ENCODE measurements at places on chromosomes 7 and 10.

GRCh38 chr10:91103384-91104192 is 116.9 kb upstream of the PCGF5 start:
- no peak for DNase-seq

DNA sequence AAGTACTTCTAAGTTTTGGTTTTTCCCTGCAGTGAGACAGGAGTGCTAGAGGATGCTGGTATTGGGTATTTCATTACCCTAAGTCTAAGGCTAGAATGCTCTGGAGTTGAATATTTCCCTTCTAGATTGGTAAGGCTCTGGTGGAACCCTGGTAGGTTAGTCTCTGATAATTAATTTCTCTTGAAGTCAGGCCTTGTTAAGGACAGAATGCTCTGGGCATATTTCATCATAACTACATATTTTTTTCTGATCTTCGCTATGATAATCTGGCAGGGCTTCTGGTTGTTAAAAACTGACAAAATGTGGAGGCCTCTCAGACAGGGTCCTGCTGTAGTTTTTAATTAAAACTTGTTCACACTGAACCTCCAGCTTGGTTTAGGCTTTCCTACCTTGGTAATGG is 83.8 kb downstream of the CDK13 start:
- DNase-seq: no peak

DNA sequence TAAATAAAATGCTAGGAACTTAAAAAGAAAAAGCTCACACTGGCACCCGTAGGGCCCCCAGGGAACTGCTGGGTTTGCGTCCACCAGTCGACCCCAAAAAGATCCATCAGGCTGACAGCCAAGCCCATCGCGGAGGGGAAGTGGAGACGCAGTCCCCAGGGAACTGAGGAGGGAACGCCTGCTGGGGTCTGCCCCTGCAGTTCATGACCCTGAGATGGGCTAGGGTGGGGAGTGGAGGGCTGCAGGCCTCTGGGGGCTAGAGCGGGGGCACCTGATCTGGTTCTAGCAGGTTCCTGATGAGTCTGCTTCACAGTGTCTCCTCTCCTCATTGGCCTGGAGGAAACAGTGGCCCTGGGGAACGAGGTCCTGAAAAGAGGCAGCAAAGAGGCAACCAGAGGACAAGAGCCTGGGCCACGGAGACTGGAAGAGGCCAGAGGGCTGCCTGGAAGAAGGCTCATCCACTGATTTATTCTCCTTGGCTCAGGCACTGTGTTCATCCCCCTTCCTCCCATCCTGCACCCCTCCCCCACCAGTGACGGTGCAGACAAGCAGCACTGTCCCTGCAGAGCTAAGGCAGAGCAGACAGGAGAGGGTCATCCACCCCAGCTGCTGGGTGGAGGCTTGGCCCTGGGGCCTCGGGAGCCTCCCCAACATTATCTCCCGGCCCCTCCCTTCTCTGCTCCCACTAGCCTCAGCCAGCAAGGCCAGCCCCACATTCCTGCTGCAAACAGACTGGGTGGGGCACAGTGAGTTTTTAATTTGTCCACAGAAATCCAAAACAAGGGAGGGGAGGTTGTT is 24.7 kb upstream of the HSPA12A start:
- DNase-seq: no peak

DNA sequence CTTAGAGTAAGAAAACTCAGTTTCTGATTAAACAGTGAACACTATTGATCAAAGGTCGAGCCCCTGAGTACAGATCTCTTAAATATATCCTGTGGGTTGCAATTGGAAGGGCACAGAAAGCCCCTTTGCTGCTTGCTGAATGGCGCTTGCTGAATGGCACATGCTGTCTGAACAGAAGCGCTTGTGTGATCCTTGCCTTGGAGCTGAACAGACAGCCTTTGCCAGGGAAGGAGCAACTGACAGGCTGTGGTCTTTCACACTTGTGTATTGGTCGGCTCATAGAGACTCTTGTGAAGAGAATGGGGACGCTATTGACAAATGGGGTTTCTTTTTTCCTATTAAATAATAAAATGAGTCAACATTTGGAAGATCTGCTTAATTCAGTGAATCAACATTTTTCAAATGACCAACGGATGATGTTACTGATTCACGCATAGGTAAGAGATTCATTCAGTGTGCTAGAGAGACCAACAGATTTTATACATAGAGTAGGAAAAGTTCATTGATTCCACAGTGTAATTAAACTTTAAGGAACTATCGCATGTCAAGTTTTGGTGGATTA is 99.4 kb upstream of the TNS3 start:
- no peak for DNase-seq

DNA sequence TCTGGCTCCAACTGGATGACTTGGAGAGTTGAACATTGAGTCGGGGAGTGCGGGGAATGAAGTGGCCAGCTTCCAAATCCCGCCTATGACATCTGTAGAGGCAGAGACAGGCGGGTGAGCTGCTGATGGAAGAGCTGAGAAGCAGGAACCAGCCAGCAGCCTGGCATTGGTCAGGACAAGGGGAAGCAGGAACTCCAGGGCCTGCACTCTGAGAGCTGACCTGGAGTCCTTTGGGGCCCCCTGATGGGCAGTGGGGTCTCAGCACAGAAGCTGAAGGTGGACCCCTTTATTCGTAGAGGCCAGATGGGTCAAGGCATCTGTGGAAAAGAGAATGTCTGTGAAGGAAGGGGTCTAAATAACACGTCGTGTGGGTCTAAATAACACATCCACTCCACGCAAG is 57.0 kb downstream of the SEC61G start:
- no peak for DNase-seq

DNA sequence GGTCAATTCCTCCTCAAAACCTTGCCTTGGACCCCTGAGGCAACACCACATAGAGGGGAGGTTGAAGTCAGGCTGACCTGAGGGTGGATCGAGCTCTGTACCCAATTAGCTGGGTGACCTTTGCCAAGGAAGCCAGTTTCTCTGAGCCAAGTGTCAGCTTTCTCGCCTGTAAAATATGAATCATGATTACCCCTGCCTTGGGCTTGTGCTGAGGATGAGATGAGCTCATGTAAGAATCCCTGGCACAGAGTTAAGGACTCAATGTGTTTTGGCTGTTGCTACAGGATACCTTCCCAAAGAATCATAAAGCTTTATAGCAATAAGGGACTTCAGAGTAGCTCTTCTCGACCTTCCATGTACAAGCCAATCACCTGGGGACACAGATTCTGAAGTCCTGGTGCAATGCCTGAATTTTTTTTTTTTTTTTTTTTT is 43.5 kb upstream of the CACUL1 start:
- DNase-seq: no peak

DNA sequence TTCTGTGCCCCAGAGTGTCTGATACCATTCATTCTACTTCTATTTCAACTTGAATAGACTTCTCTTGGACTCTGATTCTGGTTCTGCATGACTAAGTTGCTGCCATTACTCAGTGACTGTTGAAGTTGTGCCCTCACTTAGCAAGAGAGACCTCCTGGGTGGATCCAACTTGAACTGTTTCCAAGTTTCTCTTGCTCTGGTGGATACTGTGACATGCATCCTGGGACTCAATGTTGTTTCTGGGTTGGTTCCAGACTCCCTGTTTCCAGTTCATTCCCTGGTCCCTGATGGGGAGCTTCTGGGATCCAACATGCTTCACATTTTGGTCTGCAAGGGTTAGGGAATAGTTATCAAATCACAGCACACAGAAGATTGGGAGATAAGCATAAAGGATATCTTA is 26.2 kb upstream of the PRPF18 start:
- no peak for DNase-seq

GRCh38 chr10:78739444-78740053 is 329.2 kb upstream of the ZMIZ1 start:
- no peak for DNase-seq

DNA sequence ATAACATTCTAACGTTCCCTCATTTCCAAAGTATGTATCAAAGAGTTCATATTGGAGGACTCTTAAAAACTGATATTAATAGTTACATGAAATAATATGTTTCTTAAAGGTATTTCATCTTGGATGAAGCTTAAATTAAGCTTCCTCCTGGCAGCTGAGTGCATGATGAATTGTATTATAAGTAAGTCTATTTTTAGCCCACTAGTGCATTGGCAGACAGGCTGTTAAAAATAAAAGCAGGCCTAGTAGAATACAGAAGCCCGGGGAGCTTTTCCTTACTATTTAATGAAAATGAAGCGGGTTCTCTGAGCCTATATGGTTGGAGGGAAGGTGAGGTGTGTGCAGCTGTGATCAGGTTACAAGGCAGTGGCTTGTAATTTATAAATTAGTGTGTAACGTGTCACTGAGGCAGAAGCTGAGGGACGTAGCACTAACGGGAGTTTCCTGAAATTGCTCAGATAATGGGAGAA is 130.7 kb upstream of the KMT2E start:
- no peak for DNase-seq

DNA sequence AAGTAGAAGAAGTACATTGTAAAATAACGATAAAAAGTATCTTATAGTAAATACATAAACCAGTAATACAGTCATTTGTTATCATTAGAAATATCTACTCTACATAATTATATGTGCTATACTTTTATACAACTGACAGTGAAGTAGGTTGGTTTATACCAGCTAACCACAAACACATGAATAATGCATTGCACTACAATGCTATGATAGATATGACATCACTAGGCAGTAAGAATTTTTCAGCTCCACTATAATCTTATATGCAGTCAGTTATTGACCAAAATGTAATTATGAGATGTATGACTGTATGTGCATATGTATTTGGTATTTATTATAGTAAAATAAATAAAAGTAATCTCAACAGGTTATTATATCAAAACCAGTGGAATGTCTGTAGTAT is 23.4 kb upstream of the SGCE start:
- DNase-seq: no peak

DNA sequence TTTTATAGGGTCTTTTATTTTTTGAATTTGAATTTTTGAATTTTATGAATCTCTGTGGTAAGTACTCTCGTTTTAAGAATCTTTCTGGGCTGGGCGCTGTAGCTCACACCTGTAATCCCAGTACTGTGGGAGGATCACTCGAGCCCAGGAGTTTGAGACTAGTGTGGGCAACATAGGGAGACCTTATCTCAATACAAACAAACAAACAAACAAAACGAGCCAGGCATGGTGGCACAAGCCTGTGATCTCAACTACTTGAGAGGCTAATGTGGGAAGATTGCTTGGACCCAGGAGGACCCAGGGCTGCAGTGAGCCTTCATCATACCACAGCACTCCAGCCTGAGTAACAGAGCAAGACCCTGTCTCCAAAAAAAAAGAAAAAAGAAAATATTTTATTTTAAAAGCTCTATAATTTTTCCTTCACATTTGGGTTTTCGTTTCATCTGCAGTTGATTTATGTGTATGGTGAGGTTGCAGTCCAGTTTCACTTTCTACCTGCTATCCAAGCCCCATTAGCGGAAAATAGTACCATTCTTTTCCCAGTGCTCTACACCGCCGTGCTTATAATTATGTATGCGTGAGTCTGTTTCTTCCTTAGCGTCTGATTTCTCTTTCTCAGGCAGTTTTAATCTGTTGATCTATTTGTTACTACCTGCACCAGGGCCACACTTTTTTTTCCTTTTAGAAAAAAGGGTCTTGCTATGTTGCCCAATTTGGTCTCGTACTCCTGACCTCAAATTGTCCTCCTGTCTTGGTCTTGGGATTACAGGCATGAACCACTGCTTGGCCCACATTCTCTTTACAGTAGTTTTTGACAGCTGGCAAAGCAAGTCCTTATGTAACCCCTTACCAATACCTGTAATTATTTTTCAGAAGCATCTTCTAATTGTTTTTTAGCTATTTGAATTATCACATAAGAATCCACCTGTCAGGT is 21.7 kb downstream of the TRIM24 start:
- DNase-seq: no peak

DNA sequence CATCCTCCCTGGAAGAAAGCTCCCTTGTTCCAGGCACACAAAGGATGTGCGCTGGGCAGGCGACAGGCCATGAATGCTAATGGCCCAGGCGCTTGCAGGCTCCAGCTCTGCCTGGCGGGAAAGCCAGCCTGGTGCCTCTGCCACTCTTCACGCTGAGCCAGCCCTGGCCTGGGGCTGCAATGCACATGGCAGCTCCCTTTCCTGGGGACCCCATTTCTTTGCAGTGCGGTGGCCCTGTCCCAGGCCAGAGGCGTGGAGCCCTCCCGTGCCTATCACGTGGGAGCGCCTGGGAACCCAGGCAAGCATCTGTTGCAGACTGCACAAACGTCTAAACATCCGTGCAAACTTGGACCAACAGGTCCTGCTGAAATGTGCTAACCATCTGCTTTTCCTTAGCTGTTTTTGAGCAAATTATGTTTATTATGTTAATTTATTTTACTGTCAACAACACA is 152.1 kb upstream of the LYZL2 start:
- no peak for DNase-seq

DNA sequence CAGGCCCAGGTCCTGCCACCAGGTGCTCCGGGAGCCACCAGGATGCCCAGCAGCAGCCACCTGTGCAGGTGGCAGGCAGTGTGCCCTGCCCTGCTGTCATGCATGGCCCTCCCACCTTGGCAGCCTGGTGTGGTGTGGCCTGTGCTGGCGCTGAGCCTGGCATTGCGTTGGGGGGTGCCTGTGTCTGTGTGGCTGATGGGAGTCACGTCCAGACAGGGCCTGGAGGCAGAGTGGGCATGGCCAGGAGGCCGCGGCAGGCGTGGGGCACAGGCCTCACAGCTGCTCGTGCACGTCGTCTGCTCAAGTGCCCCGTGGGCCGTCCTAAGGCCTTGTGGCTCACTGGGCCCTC is 8.7 kb downstream of the TTYH3 start:
- no peak for DNase-seq

DNA sequence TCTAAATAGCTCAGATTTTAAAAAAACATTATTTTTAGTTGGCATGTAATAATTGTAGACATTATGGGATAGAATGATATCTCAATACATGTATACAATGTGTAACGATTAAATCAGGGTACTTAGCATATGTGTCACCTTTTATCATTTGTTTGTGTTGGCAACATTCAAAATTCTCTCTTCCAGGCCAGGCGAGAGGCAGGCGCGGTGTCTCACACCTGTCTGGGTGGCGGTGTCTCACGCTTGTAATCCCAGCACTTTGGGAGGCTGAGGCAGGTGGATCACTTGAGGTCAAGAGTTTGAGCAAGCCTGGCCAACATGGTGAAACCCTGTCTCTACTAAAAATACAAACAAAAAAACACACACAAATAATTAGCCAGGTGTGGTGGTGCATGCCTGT is 151.7 kb downstream of the RTKN2 start:
- DNase-seq: no peak

- DNase-seq: no peak
Observed at GRCh38 chr10:70064486-70064885, 11.8 kb downstream of the MACROH2A2 start.

DNA sequence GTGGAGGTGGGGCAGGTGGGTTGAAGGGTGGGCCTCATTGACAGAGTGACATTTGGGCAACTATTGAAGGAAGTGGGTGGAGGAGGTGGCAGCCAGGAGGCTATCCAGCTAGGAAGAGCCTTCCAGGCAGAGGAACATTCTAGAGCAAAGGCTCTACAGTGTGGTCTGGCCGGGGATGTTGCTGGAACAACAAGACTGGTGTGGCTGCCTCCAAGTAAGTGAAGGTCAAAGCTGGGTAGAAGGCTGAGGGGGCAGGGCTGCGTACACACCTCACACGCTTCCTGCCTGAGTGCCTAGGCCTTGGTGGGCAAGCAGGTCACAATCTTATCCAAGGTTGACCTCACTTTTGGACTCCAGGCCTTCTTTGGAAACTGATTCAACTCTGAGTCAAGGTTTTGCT is 6.6 kb downstream of the CPA1 start:
- DNase-seq: no peak

GRCh38 chr7:19110776-19111175 is 6.7 kb downstream of the TWIST1 start:
- DNase-seq: no peak

- no peak for DNase-seq
Observed at GRCh38 chr7:143988976-143989745, 11.0 kb upstream of the OR6B1 start.
